ENCODE measurements at places on chromosomes 1 and 21. TPM values are rescaled to one million over a fixed set of nuclear protein-coding genes. Genes with fewer than 3 reads are reported as not detected.

Gene TENT5C
- 0.10 TPM for total RNA-seq

Gene CHRNB2
- total RNA-seq: 0.32 TPM

Gene CCDC190
- not detected for total RNA-seq

Gene ARTN
- total RNA-seq: 0.33 TPM

Gene PHC2
- total RNA-seq: 110 TPM

Gene LEFTY2
- 0.08 TPM for total RNA-seq

Gene TMEM82
- not detected for total RNA-seq

Gene URB2
- total RNA-seq: 14.4 TPM

Gene DDAH1
- total RNA-seq: 7.1 TPM

Gene CENPF
- 65.6 TPM for total RNA-seq

Gene WNT4
- total RNA-seq: 0.32 TPM

Gene ENSA
- total RNA-seq: 140 TPM

Gene GNAT2
- not detected for total RNA-seq

Gene RGS18
- not detected for total RNA-seq

Gene LRRC38
- 0.11 TPM for total RNA-seq

Gene BRDT
- total RNA-seq: not detected

Gene TFAP2E
- 0.57 TPM for total RNA-seq

Gene OR14I1
- not detected for total RNA-seq

Gene SLC9C2
- not detected for total RNA-seq

Gene OR2T11
- total RNA-seq: not detected

Gene AMY2A
- not detected for total RNA-seq

Gene CYP4B1
- 0.24 TPM for total RNA-seq

Gene OR2T27
- not detected for total RNA-seq

Gene KIF26B
- total RNA-seq: 0.05 TPM

Gene CYP4Z1
- not detected for total RNA-seq

Gene CYP4A11
- not detected for total RNA-seq

Gene MARK1
- total RNA-seq: 0.11 TPM

Gene RHOU
- total RNA-seq: 18.4 TPM

Gene ZNF683
- not detected for total RNA-seq

Gene LCE2A
- total RNA-seq: not detected

Gene MR1
- 5.5 TPM for total RNA-seq

Gene CD1B
- total RNA-seq: not detected

Gene TNFAIP8L2
- total RNA-seq: not detected

Gene NPL
- total RNA-seq: 0.63 TPM

Gene CFAP45
- 0.55 TPM for total RNA-seq

Gene AMY1B
- total RNA-seq: not detected

Gene NECTIN4
- 1.9 TPM for total RNA-seq

Gene GPR25
- not detected for total RNA-seq

Gene ATP1A4
- not detected for total RNA-seq

Gene TCHH
- total RNA-seq: 0.25 TPM

Gene CELF3
- total RNA-seq: not detected

All from A549 treated with AZD2906 at 1 μM for 4 hours (cell line).